ENCODE measurements at places on chromosomes 4 and X.
A peak's percentile ranks its signal among the peaks of the same experiment; 100 is the strongest.

- H3K27ac ChIP-seq: peak overlapping the region; percentile 45
- H3K4me1 ChIP-seq: peaks cover 6% of the 10 kb centered on the region
- no peaks in the 10 kb centered on the region for H3K27me3 ChIP-seq
- peak; percentile 54 for DNase-seq
- no peaks in the 10 kb centered on the region for H3K36me3 ChIP-seq
Observed at GRCh38 chr4:74543231-74543781, 98.4 kb downstream of the AREG start.

- DNase-seq: no peak
- no peak overlapping the region for H3K27ac ChIP-seq
- no peak overlapping the region for H3K4me3 ChIP-seq
- no peaks in the 10 kb centered on the region for H3K27me3 ChIP-seq
- H3K4me1 ChIP-seq: no peaks in the 10 kb centered on the region
Observed at GRCh38 chr4:29046781-29047180, 1673.4 kb upstream of the PCDH7 start.

GRCh38 chr4:105797225-105797624 lies 88.6 kb downstream of the GSTCD start:
- no peak for DNase-seq
- no peaks in the 10 kb centered on the region for H3K27me3 ChIP-seq
- no peak overlapping the region for H3K4me3 ChIP-seq
- no peaks in the 10 kb centered on the region for H3K36me3 ChIP-seq

- no peaks in the 10 kb centered on the region for H3K27me3 ChIP-seq
- no peak for DNase-seq
- H3K4me1 ChIP-seq: peaks cover 11% of the 10 kb centered on the region
- no peaks in the 10 kb centered on the region for H3K36me3 ChIP-seq
- H3K27ac ChIP-seq: no peak overlapping the region
Observed at GRCh38 chrX:71147496-71148277, 3.0 kb downstream of the NLGN3 start.

GRCh38 chr4:112147697-112148096 lies 2.4 kb downstream of the FAM241A start:
- no peak overlapping the region for H3K27ac ChIP-seq
- peaks cover 12% of the 10 kb centered on the region for H3K4me1 ChIP-seq
- no peak overlapping the region for H3K4me3 ChIP-seq
- H3K27me3 ChIP-seq: no peaks in the 10 kb centered on the region
- no peaks in the 10 kb centered on the region for H3K36me3 ChIP-seq
- no peak for DNase-seq

DNA sequence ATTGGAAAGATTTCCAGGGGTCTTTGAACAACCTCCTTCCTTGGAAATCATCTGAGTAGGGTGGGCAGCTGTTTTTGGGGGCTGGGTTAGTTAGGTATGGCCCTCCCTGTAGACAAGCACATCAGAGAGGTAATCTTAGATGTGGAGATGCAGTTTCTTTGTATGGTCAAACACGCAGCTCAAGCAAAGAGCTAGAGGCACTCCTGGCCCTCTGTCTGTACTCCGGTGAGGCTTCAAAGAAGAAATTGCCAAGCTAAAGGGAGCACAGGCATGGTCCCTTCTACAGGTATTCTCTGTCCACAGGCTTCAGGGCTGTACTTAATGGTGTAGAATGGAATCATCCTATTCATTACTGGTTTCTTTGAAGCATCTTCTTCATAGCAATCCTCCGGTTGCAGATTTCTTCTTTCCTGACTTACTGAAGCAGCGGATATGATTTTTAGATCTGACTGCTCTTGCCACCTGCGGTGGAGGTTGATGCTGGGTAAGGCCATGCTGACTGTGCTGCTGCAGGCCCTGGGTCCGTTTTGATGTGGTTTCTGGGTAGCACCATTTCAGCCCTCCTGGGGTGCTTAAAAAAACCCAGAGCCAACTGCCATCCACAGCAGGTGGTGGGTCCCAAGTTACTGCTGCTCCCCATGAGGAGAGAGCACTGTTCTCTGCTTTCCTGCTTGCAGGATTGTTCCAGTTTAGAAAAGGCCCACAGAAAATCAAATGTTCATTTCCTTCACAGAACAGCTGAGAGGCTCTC lies 318.9 kb upstream of the GATB start:
- peaks cover 16% of the 10 kb centered on the region for H3K4me1 ChIP-seq
- H3K27me3 ChIP-seq: no peaks in the 10 kb centered on the region
- H3K36me3 ChIP-seq: no peaks in the 10 kb centered on the region
- no peak overlapping the region for H3K27ac ChIP-seq

DNA sequence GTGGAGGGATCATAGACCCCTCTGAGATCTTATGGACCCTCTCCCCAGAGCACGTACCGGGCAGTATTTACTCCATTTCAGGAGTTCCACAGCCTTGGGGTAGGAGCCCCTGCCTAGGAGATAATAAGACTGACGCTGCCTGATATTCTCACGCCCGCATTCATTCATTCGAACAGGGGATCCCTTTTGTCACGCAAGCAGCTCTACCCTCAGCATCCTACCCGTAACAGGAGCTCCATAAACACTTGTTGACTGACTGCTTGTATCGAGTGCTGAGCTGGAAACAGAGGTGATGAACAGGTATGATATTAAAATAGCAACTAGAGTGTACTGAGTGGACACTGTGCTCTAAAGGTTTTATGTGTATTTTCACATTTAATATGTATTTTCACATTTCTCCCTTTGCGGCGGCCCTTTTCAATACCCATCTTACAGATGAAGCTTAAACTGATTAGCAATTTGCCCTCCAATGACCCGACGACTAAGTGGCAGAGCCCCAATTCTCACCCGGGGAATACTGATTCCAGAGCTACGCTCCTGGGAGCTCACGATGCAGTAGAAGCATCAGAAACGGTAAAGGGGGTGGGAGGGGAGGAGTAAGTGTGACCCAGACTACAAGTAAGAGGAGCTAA lies 888 bp downstream of the RAB28 start:
- no peaks in the 10 kb centered on the region for H3K36me3 ChIP-seq
- no peaks in the 10 kb centered on the region for H3K27me3 ChIP-seq
- peaks cover 17% of the 10 kb centered on the region for H3K4me1 ChIP-seq
- peak overlapping the region; percentile 86 for H3K4me3 ChIP-seq

DNA sequence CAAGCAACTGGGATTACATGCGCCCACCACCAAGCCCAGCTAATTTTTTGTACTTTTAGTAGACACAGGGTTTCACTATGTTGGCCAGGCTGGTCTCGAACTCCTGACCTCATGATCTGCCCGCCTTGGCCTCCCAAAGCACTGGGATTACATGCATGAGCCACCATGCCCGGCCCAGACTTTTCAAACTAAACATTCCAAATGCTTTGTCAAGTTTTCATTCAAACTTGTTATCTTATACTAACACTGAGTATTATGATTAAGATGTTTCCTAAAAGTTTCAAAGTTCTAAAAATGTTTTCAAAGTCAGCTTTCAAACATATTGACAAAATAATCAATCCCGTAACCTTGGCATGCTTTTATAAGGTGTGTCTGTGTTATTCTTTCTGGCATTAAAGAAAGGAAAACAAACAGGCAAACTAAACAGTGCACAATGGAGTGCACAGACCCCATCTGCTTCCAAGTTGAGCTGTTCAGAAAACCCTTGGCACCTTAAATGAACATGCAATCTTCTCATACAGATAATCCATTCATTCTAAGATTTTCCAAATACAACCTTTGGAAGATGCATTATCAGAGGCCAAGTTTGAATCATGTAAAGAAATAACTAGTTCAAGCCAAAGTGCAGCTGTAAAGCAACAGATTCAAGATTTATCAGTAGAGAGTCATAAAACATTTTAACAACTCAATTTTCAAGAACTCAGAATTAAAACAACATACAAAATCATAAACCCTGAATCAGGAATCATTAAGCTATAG lies 49.1 kb downstream of the ABCG2 start:
- no peaks in the 10 kb centered on the region for H3K36me3 ChIP-seq
- H3K4me3 ChIP-seq: no peak overlapping the region

DNA sequence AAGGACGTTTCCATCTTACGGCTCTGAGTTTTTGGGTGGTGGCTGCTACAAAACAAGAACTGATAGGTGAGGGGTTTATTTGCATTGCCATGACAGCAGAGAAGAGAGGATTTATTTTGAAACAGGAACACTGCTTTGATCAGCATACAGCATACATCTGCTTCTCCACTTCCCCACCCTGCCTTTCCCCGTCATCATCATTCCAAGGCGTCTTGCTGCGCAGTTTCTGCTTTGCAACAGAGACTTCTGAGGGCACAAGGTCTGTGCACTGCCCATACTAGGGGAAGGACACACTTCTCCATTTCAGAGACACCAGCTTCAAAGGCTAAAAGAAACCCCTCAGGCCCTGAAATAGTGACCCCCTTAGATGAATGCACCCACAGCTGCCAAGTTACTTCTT lies 19.1 kb downstream of the STARD8 start:
- no peak overlapping the region for H3K27ac ChIP-seq
- H3K36me3 ChIP-seq: no peaks in the 10 kb centered on the region

DNA sequence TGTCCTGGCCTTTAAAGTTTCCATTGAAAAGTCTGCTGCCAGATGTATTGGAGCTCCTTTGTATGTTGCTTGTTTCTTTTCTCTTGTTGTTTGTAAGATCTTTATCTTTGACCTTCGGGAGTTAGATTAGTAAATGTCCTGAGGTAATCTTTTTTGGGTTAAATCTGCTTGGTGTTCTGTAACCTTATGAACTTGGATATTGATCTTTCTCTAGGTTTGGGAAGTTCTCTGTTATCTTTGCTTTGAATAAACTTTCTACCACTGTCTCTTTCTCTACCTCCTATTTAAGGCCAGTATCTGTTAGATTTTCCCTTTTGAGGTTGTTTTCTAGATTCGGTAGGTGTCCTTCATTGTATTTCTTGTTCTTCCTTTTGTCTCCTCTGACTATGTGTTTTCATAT lies 447.8 kb downstream of the FAM133A start:
- H3K4me1 ChIP-seq: no peaks in the 10 kb centered on the region
- H3K27me3 ChIP-seq: no peaks in the 10 kb centered on the region
- no peaks in the 10 kb centered on the region for H3K36me3 ChIP-seq
- no peak overlapping the region for H3K4me3 ChIP-seq
- no peak for DNase-seq

- no peak for DNase-seq
- no peak overlapping the region for H3K27ac ChIP-seq
- H3K27me3 ChIP-seq: no peaks in the 10 kb centered on the region
- no peak overlapping the region for H3K4me3 ChIP-seq
Observed at GRCh38 chrX:48703642-48704481, 7.3 kb downstream of the SUV39H1 start.

GRCh38 chr4:184782731-184783373 lies 42.9 kb downstream of the ACSL1 start:
- peak overlapping the region; percentile 46 for H3K4me3 ChIP-seq
- peak overlapping the region; percentile 44 for H3K27ac ChIP-seq
- H3K4me1 ChIP-seq: peaks cover 19% of the 10 kb centered on the region
- peaks cover 11% of the 10 kb centered on the region for H3K36me3 ChIP-seq
- peak; percentile 60 for DNase-seq

DNA sequence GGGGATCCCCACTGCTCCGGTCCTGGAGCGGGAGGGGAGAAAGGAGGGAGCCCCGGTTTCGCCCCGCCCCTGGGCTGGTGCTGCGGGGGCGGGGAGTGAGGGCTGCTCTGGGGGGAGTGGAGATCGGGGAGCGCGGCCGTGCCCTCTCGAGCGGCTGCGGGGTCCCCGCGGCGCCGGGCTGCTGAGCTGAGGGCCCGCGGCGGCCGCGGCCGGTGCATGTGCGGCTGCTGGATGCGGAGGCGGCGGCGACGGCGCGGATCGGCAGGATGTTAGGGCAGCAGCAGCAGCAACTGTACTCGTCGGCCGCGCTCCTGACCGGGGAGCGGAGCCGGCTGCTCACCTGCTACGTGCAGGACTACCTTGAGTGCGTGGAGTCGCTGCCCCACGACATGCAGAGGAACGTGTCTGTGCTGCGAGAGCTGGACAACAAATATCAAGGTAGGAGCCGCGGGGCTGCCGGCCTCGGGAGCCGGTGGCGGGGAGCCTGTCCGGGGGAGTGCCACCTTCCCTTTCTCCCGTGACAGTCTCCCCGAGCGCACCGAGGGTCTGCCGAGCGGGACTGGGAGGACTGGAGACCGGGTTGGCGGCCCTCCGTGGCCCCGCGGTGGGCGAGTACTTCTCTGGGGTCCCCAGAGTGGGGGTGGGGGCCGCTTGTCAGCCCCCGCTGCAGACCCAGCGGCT lies at the start of gene ING2:
ING2 (plus strand) TSS at position 129 of the 681 bp plus-strand sequence; CDS start at position 267, 138 bp downstream.
- H3K27ac ChIP-seq: peak within 1 kb of the TSS; percentile 97
- H3K4me3 ChIP-seq: peak within 1 kb of the TSS; percentile 84
- DNase-seq: no peak

- no peak overlapping the region for H3K4me3 ChIP-seq
- H3K27ac ChIP-seq: no peak overlapping the region
- H3K36me3 ChIP-seq: no peaks in the 10 kb centered on the region
Observed at GRCh38 chr4:13537011-13537831, 7.1 kb downstream of the NKX3-2 start.

DNA sequence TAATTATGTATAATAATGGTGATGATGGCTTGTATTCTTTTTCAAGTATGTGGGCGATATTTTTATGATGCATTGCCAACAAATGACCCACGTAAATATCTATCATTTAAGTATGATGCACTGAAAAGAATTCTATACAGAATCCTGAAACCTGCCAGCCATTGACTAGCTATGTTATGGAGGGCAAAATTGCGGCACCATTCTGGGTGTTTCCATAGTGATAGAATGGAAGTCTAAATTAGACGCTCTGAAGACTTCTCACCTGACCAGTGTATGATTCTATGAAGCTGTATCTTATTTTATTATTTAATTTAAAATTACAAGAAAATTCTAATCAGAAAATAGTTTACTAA lies 677 bp upstream of the CENPC start:
- H3K36me3 ChIP-seq: no peaks in the 10 kb centered on the region
- no peaks in the 10 kb centered on the region for H3K27me3 ChIP-seq
- H3K27ac ChIP-seq: peak overlapping the region; percentile 98
- H3K4me3 ChIP-seq: peak overlapping the region; percentile 65
- DNase-seq: no peak

- H3K4me1 ChIP-seq: no peaks in the 10 kb centered on the region
- H3K4me3 ChIP-seq: no peak overlapping the region
- H3K27me3 ChIP-seq: no peaks in the 10 kb centered on the region
- DNase-seq: no peak
- H3K36me3 ChIP-seq: no peaks in the 10 kb centered on the region
Observed at GRCh38 chr4:95319169-95319568, 229.6 kb downstream of the UNC5C start.

DNA sequence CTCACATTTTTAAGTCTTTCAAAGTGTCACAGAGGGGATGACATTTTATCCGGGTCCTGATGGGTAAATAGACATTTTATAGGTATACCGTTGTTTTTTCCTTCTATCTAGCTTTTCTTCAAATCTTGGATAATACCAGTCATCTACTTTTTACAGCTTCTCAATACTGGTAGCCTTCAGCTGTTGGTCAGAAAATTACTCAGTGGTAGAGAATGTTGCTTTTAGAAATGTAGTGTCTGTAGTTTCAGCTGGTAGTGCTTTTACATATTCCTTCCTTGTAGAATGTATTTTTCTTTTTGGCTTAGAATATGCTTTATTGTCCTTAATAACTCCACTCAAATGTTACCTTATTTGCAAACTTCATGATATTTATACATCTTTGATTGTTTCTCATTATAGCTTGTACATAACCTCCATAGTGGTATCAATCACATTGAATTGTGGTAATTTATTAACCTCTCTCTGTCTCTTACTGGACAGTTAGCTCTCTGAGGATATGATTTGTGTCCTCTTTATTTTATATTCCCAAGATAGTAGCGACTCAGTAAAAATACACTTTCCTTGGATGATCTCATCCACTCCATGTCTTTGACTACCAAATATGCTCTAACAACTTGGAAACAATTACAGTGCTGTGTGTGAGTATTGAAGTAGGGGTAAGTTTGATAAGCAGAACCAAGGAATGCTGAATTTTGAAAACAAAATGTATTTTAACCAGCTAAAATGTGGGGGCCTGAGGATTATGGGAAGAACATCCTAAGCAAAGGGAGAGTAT lies 53.8 kb downstream of the RAP1GDS1 start:
- H3K27ac ChIP-seq: no peak overlapping the region
- peaks cover under 1% of the 10 kb centered on the region for H3K36me3 ChIP-seq
- H3K4me1 ChIP-seq: peaks cover 9% of the 10 kb centered on the region
- H3K27me3 ChIP-seq: no peaks in the 10 kb centered on the region
- H3K4me3 ChIP-seq: no peak overlapping the region
